Endothelial cell (in vitro differentiated cells): ENCODE measurements at places on chromosomes 1 and 21. TPM values are rescaled to one million over a fixed set of nuclear protein-coding genes. Genes with fewer than 3 reads are reported as not detected.

The ZNF670 gene
- 9.7 TPM for total RNA-seq

The FAM110D gene
- total RNA-seq: 13.5 TPM

The FCRLA gene
- not detected for total RNA-seq

The TNFRSF8 gene
- total RNA-seq: 1.9 TPM

The IL10 gene
- total RNA-seq: not detected

The FCRL3 gene
- total RNA-seq: not detected

GRCh38 chr1:206778031-206778430, 5.7 kb upstream of the IL10 start:
- DNase-seq: no peak

- DNase-seq: no peak
These were observed 418.2 kb upstream of the NFIA start for GRCh38 chr1:60664086-60664625.

DNA sequence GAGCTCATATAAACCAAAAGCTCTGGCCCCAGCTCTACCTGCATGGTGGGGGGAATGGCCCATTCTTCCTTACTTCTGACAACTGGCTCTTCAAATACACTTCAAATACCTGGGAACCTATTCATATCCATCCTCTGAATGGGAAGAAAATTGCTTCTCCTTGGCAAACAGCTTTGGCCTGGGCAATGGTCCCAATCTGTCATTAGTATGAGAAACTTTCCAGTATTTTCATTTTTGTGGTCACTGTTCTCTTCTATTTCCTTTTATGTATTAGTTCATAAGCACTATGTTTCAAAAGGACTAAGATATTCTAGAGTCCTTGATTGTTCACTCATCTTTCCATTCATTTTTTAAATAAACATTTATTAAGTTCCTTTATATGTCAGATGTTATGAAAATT, 5.2 kb upstream of the HSD3B2 start:
- no peak for DNase-seq

- no peak for DNase-seq
These were observed 13.1 kb upstream of the PARS2 start for GRCh38 chr1:54777431-54777830.

DNA sequence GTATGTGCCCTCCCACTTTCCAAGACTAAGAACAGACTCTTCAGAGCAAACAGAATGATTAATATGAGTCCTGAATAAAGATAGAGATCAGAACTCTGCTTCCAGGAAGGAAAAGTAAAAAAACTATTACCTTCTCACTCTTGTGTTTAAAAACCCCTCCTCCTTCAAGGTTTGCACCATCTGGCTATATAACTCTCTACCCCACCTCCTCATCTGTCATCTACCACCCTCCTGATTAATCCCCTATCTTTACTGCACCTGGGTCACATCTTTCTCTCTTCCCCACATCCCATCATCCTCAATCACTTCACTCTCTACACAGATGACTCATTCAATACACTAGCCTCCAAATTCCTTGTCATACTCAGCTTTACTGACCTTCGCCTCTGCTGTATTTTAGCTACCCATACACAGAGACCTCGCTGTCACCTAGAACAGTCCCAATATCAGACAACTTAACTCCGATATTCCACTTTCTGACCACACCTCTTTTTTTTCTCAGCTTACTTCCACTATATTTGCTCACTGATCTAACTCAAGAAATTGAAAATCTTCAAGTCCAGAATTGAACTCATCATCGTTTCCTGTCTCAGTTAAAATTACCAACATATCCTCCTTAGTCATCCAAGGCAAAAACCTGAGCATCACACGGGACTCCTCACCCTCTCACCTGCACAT, 3.7 kb downstream of the SCMH1 start:
- no peak for DNase-seq

- DNase-seq: no peak
These were observed 62.0 kb upstream of the GOLT1A start for GRCh38 chr1:204275695-204276370.

DNA sequence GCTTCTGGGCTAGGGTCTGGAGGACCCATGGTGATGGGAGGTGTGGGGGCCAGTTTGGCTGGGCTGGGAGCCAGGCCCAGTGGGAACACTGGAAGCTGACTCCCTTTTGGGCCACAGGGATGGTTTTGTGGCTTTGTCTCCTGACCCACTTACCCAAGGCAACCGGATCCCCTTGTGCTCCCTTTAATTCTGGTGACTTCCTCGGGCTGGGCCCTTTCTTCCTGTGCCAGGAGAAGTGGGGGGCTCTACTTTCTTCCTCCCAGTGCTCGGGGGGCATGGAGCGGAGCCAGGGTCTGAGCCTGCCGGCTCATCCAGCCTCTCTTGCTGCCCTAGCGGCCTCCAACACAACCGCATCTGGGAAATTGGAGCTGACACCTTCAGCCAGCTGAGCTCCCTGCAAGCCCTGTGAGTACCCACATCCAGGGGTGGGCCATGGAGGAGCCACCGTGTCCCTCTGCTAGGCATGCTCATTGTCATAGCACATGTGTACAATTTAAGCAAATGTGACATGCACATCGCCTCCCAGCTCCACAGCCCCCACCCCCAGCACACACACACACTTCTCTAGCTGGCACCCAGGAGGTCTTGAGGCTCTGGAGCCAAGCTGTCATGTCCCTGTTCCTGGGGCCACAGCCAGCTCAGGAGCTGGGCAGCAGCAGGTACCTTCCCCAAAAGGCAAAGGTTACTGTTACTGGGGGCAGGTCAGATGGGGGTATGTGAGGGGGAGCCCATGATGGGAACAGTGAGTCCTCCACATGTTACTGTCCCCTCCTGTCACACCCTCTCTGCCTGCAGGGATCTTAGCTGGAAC, 35.0 kb downstream of the UBE2T start:
- DNase-seq: no peak

DNA sequence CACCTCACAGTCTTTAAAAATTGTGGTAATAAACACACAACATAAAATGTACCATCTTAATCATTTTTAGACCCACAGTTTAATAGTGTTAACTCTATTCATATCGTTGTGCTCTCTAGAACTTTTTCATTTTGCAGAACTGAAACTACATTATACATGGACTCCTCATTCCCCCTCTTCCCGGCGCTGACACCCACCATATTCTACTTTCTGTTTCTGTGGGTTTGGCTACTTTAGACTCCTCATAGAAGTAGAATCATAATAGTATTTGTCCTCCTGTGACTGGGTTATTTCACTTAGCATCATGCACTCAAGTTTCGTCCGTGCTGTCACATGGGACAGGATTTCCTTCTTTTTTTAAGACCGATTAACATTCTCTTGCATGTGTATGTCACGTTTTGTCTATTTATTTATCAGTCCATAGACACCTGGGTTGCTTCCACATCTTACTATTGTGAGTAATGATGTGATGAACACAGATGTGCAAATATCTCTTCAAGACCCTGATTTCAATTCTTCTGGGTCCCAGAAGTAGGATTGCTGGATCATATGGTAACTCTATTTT, 62.9 kb upstream of the TMPRSS2 start:
- no peak for DNase-seq

DNA sequence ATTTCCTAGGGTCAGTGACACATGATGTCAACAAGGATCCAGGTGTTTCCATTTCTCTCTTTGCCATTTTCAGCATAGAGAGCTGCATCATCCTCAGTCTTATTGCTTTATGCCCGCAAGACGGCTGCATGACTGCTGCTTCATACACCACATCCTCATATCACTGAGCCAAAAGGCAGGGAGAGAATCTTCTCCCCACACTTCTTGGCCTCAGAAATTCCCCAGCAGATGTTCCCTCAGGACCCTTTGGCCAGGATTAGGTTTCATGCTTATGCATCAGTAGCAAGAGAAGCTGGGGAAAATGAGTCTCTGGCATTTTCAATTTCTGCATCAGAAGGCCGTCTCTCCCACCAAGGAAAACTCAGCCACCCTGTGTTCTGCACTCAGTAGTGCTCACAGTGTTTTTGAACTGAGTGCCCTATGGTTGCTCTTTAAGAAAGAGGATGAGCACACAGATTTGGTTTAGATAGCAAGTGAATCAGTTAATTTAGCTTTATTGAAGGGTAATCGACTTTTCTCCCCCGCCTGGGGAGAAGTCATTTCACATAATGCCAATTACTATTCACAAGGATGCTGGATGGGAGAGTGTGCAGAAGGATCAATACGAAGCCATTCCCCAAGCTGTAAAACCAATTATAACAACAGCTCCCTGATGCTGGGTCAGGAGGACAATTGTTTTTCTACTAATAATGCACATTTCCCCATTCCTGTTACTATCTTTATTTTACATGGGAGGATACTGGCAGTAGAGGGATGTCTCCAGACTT, 360.2 kb downstream of the HHIPL2 start:
- no peak for DNase-seq
